ENCODE measurements at places on chromosomes 11 and 22. TPM values are rescaled to one million over a fixed set of nuclear protein-coding genes. Genes with fewer than 3 reads are reported as not detected.
A peak's percentile ranks its signal among the peaks of the same experiment; 100 is the strongest.

The CLNS1A gene
- 361 TPM for total RNA-seq

The PARVG gene
- not detected for total RNA-seq

The DAGLA gene
- 8.6 TPM for total RNA-seq

GRCh38 chr11:103842795-103843194 lies 193.6 kb upstream of the DDI1 start:
- H3K4me3 ChIP-seq = no peak overlapping the region
- no peaks in the 10 kb centered on the region for H3K4me1 ChIP-seq
- peaks cover 12% of the 10 kb centered on the region for H3K27me3 ChIP-seq
- DNase-seq = no peak
- H3K36me3 ChIP-seq = no peaks in the 10 kb centered on the region
- H3K27ac ChIP-seq = no peak overlapping the region

DNA sequence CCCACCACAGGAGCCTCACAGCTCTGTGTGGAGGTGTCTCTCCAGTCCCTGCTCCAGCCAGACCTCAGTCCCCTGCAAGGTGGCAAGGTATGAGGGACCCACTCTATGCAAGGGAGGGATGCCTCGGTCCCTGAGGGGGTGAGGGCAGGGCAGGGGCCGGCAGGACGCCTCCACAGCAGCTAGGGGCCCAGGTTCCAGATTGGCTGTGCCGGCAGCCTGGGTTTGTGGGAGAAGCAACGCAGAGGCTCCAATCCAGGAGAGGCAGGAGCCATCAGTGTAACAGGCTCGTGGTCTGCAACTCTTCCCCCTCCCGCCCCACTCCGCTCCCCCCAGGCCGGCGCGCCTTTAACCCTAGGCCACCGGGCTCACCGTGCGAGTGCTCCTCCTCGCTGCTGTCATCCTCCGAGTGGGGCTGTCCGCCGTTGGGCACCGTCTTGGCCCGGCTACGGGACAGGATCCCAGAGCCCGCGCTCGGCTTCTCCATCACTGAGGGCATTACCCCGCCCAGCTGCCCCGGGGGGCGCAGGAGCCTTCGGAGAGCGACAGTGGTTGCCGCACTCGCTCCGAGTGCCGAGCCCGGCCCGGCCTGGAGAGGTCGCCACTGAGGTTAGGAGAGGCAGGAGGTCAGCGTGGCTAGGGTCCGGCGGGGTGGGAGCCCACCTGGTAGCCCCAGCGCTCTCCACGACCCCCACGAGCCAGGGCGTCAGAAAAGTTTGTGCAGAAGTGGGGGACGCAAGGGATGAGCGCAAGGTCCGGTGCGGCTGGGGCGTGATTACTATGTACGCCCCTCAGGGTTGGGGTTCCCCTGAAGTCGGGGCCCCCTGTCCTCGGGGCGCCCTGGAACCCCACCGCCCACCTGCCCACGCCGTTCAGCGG lies 765 bp downstream of the RCOR2 start:
- H3K27ac ChIP-seq = no peak overlapping the region
- H3K27me3 ChIP-seq = no peaks in the 10 kb centered on the region
- peaks cover 15% of the 10 kb centered on the region for H3K4me1 ChIP-seq
- peak overlapping the region; percentile 66 for H3K4me3 ChIP-seq
- peak; percentile 23 for DNase-seq

- H3K36me3 ChIP-seq = no peaks in the 10 kb centered on the region
- no peak for DNase-seq
- no peak overlapping the region for H3K27ac ChIP-seq
- no peak overlapping the region for H3K4me3 ChIP-seq
- H3K27me3 ChIP-seq = no peaks in the 10 kb centered on the region
- peaks cover 8% of the 10 kb centered on the region for H3K4me1 ChIP-seq
These were observed 932 bp downstream of the IRAG1 start for GRCh38 chr11:10692531-10693115.

- H3K4me3 ChIP-seq = no peak overlapping the region
- H3K27ac ChIP-seq = no peak overlapping the region
- no peak for DNase-seq
- no peaks in the 10 kb centered on the region for H3K36me3 ChIP-seq
- peaks cover 20% of the 10 kb centered on the region for H3K4me1 ChIP-seq
- H3K27me3 ChIP-seq = no peaks in the 10 kb centered on the region
These were observed 59.8 kb downstream of the SC5D start for GRCh38 chr11:121352251-121352891.

DNA sequence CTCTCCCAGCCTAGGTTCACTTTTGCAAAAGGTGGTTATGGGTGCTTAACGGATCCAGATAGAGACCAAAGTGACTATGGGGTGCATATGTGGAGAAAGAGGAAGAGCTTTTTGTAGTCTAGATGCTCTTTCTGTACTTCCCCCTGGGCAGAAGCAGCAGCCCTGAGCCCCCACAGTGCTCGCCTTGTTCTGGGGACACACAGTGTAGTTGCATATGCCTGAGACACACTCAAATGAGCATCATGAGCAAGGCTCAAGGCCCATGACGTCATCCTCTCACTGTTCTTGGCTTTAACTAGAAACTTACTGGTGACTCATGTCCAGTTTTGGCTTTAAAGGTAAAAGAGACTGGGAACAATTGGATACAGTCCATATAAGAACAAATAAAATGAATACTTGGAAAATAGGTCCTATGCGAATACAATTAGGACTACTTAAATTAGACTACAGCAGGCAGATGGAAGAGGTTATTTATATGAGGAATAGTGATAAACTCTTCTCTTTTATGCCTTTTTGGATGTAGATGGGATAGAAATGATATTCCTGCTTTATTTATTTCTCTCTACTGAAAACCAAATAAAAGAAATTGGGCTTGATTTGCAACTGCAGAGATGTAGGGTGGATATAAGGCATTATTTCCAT lies 20.1 kb upstream of the PEX26 start:
- no peaks in the 10 kb centered on the region for H3K36me3 ChIP-seq
- H3K4me1 ChIP-seq = peaks cover 50% of the 10 kb centered on the region
- peak overlapping the region; percentile 70 for H3K27ac ChIP-seq
- peak; percentile 96 for DNase-seq

GRCh38 chr22:44667829-44668189 lies 34.2 kb upstream of the PRR5 start:
- no peak overlapping the region for H3K4me3 ChIP-seq
- H3K36me3 ChIP-seq = no peaks in the 10 kb centered on the region
- DNase-seq = no peak
- H3K4me1 ChIP-seq = no peaks in the 10 kb centered on the region
- H3K27ac ChIP-seq = no peak overlapping the region

GRCh38 chr11:8183111-8183510 lies 14.3 kb upstream of the RIC3 start:
- H3K4me3 ChIP-seq = no peak overlapping the region
- no peak for DNase-seq
- no peaks in the 10 kb centered on the region for H3K4me1 ChIP-seq
- peaks cover 71% of the 10 kb centered on the region for H3K27me3 ChIP-seq
- no peaks in the 10 kb centered on the region for H3K36me3 ChIP-seq
- no peak overlapping the region for H3K27ac ChIP-seq

- H3K4me1 ChIP-seq = no peaks in the 10 kb centered on the region
- no peaks in the 10 kb centered on the region for H3K36me3 ChIP-seq
- no peak overlapping the region for H3K27ac ChIP-seq
These were observed 4.4 kb downstream of the CALCA start for GRCh38 chr11:14967581-14968243.

- no peaks in the 10 kb centered on the region for H3K36me3 ChIP-seq
- H3K4me1 ChIP-seq = no peaks in the 10 kb centered on the region
- H3K27ac ChIP-seq = no peak overlapping the region
- DNase-seq = no peak
These were observed 39.7 kb upstream of the DRD2 start for GRCh38 chr11:113514856-113515255.

GRCh38 chr11:61058583-61059259 lies 43.6 kb upstream of the CD5 start:
- H3K4me1 ChIP-seq = peaks cover 14% of the 10 kb centered on the region
- H3K36me3 ChIP-seq = no peaks in the 10 kb centered on the region
- no peak overlapping the region for H3K4me3 ChIP-seq
- H3K27me3 ChIP-seq = no peaks in the 10 kb centered on the region
- no peak overlapping the region for H3K27ac ChIP-seq

- no peaks in the 10 kb centered on the region for H3K4me1 ChIP-seq
- no peak overlapping the region for H3K27ac ChIP-seq
- no peak overlapping the region for H3K4me3 ChIP-seq
These were observed 648 bp upstream of the IL18BP start for GRCh38 chr11:71998061-71998460.

- H3K4me3 ChIP-seq = no peak overlapping the region
- H3K36me3 ChIP-seq = no peaks in the 10 kb centered on the region
- DNase-seq = no peak
- peaks cover 15% of the 10 kb centered on the region for H3K4me1 ChIP-seq
- no peaks in the 10 kb centered on the region for H3K27me3 ChIP-seq
- H3K27ac ChIP-seq = no peak overlapping the region
These were observed 4.5 kb downstream of the C11orf97 start for GRCh38 chr11:94516725-94517124.

DNA sequence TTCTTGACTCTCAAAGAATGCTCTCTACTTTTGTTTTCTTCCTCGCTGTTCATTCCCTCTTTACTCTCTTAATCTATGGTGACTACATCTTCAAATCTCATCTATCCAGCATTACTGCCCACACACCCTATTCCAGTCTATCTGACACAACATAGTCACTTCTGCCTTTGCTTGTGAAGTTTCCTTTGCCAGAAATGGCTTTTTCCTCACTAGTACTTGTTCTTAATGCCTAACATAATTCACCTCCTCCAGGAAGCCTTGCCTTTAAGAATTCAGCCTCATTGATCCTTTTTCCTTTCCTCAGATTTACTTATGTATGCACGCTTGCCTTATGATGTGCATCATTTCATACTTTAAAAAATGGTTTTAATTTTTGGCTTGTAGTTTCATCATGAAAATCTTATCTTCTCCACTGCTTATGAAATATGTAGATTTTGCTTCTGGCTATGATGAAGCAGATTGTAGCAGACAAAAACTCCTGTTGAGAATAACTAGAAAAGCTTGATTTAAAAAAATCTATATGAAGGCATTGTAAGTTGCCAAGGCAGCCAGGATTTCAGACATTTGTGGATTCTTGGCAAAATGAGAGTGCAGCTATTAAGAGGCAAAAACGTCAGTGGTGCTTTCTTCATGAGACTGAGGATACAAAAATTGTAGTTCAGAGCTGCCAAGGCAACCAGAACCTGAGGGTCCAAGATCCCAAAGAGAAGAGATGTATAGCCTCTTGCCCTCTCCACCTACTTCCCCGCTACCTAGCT lies 31.8 kb downstream of the RNF169 start:
- no peak for DNase-seq
- peaks cover 13% of the 10 kb centered on the region for H3K4me1 ChIP-seq
- H3K4me3 ChIP-seq = no peak overlapping the region
- no peaks in the 10 kb centered on the region for H3K27me3 ChIP-seq

- H3K27ac ChIP-seq = no peak overlapping the region
- DNase-seq = no peak
- no peak overlapping the region for H3K4me3 ChIP-seq
These were observed 9.6 kb upstream of the RELA start for GRCh38 chr11:65672180-65672860.

DNA sequence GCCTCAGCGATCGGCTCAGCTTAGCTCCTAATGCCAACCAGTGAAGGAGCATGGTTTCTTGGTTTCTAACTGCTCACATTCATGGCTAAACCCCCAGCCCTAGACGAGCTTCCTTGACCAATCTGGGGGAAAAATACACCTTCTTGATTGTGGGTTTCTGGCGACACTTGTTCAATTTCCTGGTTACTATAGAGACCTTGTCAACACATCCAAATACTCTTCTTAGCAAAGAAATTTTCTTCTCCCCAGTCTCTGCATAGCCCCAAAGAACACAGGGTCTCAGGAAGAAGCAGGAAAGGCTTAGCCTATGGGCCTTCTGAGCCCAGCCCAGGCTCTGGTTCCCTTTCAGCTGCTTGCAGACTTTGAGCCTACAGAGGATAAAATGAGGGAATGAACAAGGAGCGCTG lies 88.5 kb upstream of the SYT13 start:
- no peak overlapping the region for H3K4me3 ChIP-seq
- peaks cover 61% of the 10 kb centered on the region for H3K27me3 ChIP-seq
- no peaks in the 10 kb centered on the region for H3K4me1 ChIP-seq
- no peak for DNase-seq
- no peak overlapping the region for H3K27ac ChIP-seq

DNA sequence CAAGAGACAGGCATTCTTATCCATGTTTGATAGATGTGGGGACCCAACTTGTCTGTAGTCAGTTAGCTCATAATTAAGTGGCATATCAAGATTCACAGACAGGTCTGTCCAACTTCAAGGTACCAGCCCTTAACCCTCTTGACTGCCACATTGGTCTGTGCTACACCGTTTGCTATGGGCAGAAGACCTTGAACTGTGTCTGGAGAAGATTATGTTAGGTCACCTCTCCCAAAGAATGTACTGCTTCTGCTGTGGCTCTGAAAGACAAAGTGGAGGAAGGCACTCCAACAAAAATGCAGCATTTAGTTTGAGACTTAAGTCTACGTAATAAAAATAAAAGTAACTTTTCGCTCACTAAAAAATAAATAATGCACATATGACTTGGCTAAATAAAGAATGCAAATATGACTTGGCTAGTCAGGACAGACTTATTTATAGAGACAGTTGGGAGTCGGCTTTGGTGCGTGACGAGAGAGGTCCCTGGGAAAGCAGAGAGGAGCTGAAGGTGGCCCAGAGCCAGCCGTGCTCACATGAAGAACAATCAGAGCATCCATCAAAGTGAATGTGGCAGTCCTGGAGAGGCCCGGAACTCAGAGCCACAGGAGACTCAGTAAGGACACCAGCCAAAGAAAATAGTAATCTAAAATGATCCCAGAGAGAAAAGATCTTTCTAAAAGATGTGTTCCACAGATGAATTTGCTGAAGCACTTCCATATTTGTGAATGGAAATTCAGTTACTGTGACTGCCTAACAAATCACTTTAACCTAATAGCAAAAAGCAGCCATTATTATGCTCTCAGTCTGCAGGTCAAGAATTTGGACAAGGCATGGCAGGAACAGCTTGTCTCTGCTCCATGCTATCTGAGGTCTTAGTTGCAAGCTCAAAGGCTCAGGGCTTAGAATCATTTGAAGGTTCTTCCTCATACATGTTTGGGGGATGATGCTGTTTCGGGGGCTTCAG lies 35.0 kb downstream of the CWC15 start:
- H3K27me3 ChIP-seq = peaks cover 31% of the 10 kb centered on the region
- H3K4me1 ChIP-seq = no peaks in the 10 kb centered on the region
- no peak overlapping the region for H3K27ac ChIP-seq
- no peak overlapping the region for H3K4me3 ChIP-seq
- DNase-seq = peak; percentile 6
